ENCODE measurements at places on chromosomes 5 and 9. TPM values are rescaled to one million over a fixed set of nuclear protein-coding genes. Genes with fewer than 3 reads are reported as not detected.

GRCh38 chr9:137299203-137299565 is 2.9 kb downstream of the NRARP start:
- no peak for DNase-seq

DNA sequence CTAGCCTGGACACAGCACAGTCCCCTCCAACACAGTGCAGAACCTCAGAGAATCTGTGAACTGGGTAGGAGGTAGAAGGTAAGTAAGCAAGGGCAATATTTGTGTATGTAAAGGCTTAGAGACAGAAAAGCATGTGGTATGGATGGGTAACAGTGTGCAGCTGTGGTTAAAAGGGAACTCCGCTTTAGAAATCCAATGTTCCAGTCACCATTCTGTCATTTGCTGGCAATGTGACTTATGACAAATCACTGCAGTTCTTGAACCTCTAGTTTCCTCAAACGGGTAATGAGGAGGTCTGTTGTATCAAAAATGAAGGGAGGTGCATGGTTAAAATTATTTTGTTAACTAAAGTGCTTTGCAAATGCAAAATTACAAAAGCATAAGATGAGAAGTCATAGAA is 125.5 kb upstream of the IFNE start:
- DNase-seq, result no peak

GRCh38 chr9:132230605-132231004 is 68.7 kb downstream of the NTNG2 start:
- DNase-seq, result no peak

DNA sequence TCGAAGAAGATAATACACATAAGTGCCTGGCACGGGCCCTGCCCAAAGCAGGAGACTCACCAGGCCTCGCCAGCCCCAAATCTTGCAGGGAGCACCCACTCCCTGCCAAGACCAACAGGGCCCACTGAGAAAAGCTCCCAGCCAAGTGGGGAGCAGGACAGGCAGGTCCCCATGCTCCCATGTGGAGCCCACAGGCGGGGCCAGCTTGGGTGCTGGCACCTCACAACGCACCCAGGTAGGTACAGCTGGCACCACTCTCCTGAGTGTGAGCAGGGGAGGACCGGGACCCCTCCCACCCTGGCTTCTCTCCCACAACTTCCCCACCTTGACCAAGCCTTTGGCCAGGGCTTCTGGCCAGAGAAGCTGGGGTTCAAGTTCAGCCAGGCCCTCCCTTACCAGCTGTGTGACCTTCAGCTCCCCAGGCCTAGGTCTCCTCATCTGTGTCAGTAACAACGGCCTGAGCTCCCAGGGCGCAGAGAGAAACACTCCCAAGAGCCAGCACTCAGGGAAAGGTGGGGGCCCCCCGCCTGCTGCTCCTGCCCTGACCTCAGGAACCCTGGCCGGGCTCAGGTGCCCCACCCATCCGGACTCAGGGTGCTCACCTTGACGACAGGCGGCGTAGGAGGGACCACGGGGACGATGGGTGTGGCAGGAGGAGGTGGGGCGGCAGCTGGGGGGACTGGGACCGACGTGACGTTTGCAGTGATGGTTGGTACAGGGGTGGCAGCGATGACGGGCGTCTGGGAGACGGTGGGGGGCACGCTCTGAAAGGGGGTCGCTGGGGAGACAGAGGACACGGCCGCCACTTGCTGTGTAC is 17.8 kb downstream of the BRD3 start:
- DNase-seq, result no peak

GRCh38 chr5:125139590-125139989 is 393.2 kb upstream of the ZNF608 start:
- no peak for DNase-seq

DNA sequence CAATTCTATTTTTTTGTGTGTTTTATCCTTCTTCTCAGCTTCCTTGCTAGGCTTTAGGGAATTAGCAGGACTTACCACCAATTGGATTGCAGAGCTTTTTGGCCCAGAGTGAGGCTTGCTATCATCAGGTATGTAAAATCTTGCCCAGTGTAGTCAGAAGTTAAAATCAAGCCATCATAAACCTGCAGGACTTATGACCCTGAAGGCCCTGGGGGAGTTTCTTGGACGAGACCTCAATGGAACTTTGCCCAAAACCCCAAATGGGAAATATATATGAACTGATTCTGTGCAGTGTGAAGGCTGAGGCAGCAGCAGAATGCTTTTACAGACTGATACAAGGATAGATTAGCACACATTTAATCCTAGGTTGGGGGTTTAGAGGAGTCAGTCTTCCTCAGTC is 287.0 kb downstream of the SH3GL2 start:
- no peak for DNase-seq

DNA sequence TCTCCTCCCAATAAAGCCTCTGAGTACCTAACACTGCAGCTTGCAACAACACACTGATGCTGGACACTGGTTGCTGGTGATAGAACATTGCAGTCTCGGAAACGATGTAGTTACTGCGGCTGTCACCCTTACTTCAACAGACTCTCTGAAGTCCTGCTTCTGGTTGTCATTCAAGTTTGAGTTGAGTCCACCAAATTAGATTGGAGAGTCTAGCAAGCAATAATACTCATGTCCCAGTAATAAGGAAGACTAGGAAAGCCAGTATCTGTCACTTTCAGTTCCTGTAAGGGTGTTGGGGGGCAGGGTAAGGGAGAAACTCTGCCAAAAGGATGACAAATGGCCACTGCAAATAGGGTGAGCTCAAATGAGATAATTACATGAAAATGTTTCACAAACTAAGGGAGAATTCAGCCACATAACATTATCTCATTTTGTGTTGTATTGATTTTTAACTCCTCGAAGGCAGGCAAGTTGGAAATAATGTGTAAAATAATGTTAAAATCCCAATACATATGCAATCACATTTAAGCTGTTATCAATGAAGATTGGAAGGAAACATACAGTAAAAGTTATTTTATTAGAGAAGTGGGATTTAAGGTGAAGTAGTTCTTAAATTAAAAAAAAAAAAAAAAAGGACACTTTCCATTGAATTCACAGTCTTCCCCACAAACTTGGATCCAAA is 849 bp upstream of the IFT74 start:
- DNase-seq, result peak; percentile 22

- DNase-seq, result no peak
These were observed 830.4 kb downstream of the MAT2B start for GRCh38 chr5:164335837-164336236.

DNA sequence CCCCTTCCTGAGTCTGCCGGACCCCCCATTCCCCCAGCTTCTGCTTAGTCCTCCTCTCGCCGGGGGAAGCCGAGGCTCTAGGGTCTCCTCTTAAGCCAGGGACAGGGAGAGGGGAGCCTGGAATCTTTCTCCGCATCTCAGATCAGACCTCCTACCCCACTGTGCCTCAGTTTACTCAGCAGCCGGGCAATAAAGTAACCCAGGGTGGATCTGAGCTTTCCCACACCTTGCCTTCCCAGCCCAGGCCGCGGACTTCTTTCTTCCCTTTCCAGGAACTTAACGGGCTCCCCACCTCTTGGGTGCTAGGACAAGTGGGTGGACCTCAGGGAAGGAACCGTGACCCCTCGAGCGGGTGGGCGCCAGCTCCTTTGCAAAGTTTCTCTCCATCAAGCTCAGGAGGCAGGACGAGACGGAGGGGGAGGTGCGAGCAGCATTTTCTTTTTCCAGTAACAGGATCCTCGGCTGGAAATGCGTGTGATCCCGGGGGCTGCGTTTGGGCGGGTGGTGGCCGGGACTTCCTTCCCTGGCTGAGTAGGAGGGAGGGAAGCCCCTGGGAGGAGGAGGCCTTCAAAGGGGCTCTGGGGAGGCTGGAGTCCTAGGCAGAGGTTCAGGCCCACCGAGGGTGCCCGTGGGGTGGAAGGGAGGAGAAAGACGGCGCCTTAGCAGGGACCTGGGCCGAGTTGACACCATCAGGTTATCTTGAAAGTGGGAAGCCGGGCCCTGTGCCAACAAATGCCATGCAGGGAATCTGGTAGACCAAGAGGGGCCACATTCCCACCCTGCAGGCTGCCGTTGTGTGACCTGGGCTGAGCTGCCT is 795 bp downstream of the DAB2IP start:
- DNase-seq, result no peak

DNA sequence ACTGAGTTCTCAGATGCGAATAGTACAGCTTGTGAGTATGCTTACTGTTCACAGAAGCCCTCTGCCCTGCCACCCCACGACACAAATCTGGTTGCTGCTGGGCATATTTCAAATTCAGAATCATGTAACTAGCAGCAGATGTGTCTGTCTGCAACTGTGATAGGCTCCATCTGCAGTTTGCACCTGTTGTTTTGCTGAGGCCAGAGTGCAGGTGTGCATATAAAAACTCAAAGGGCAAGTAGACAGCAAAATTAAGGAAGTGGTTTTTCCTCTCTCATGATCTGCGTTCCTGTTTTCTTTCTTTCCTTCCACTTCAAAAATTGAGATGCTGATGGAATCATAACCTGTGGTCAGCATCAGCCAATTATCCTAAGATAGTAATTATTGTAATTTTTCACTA is 1000.5 kb downstream of the PTPRD start:
- DNase-seq, result no peak

GRCh38 chr5:177294632-177295031 is 8.9 kb downstream of the RAB24 start:
- no peak for DNase-seq

DNA sequence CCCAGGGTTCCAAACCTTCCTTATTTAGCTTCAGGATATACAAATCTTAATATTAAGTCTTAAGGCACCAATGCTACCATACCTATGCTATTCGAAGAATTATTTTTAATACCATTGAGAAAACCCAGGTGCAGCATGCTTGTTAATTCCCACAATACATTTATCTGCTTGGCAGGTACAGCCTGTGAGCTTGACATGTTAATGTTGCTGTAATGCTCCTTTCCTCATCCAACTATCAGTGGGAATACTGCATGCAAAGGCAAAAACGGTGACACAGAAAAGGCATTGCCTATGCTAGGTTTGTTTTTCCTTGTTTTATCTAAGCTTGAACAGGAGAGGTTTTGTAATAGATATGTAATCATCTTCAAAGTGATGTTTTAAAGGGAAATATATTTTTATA is 135.7 kb upstream of the COX7C start:
- no peak for DNase-seq

- no peak for DNase-seq
These were observed 33.8 kb downstream of the RCL1 start for GRCh38 chr9:4826417-4827166.

DNA sequence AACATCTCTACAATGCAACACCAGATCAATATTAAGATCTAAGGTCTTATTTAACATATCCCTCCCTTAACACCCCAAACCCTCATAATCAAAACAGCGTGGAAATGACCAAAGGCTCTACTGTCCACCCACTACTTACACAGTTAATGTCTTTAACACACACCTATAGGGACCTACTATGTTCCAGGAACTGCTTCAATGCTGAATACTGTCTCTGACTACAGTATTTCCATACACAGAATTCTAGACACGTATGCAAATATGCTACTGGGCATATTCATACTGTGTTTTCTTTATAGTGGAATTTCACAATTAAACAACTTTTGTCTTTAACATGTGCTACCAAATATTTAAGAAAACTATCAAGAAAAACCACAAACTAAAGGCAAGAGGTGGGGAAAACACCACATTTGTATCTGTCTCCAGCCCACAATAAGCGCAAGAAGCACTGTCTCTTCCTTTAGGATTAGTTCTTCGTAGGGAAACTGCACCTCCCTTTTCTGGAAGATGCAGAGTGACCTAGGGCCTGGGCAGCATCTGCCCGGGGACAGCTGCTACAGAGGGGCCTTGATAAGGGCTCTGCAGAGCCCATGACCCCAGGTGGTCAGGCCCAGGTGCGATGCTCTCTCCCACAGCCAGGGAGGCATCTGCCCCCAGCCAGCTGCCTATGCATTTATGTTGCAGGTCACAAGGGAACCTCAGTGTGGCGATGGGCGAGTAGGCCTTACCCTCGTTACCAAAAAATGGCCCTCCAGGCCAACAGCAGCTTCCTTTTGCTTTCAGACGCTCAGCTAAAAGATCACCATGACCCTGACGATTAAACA is 55.2 kb downstream of the PSMB7 start:
- no peak for DNase-seq

DNA sequence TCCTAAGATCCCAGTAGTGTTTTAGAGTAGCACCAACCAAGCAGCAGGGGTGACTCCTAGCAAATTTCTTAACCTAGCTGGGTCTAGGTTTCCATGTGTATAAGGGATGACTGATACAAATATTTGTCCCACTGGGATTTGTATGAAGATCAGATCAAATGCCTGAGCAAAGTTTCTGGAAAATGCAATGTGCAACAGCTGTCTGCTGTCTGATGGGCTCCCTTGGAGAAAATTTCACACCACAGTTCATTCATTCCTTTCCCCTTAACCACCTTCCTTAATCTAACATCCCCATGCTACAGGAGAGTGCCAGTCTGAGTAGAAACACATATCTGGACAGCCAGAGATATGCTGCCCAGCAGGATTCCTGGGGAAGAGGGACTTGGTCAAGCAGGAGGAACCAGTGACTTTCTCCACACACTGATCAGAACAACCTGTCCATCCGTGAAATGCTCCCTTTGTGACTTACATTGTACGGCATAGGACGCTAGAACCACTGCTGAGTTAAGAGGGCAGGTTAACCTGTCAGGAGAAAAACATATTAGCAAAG is 53.3 kb downstream of the PTPN3 start:
- DNase-seq, result no peak

DNA sequence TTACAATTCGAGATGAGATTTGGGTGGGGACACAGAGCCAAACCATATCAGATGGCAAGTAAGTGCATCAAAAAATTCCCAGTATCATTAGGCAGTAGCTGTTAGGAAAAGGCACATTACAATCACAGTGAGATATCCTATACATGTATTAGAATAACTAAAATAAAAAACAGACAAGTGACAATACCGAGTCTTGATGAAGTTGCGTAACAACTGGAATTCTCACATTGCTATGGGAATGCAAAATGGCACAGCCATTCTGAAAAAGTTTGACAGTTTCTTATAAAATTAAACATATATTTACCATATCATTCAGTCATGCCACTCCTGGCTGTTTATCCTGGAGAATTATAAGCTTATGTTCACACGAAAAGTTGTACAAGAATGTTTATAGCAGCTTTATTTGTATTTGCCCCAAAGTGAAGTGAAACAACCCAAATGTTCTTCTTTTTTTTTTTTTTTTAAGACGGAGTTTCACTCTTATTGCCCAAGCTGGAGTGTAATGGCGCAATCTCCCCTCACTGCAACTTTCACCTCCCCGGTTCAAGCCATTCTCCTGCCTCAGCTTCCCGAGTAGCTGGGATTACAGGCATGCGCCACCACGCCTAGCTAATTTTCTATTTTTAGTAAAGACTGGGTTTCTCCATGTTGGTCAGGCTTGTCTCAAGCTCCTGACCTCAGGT is 93.1 kb upstream of the TLE1 start:
- DNase-seq, result no peak

- peak; percentile 34 for DNase-seq
These were observed 2.4 kb downstream of the NFIL3 start for GRCh38 chr9:91421128-91421765.

Gene SEC61B
- 88.1 TPM for total RNA-seq
